Activated naive CD8-positive, alpha-beta T cell treated with anti-CD3 and anti-CD28 coated beads, Interleukin-2, amount 50 U/mL, for 16 hours (primary cell): ENCODE measurements at places on chromosomes 7 and 10.

- no peak for DNase-seq
These were observed 84.5 kb upstream of the IL6 start for GRCh38 chr7:22642454-22642853.

- no peak for DNase-seq
These were observed 97.1 kb downstream of the VOPP1 start for GRCh38 chr7:55474944-55475854.

GRCh38 chr7:26091933-26092332 lies 60.1 kb upstream of the NFE2L3 start:
- no peak for DNase-seq

GRCh38 chr10:89633484-89633883 lies 11.6 kb downstream of the PANK1 start:
- no peak for DNase-seq

- DNase-seq = no peak
These were observed 187.0 kb downstream of the PPP1R17 start for GRCh38 chr7:31873816-31874597.

DNA sequence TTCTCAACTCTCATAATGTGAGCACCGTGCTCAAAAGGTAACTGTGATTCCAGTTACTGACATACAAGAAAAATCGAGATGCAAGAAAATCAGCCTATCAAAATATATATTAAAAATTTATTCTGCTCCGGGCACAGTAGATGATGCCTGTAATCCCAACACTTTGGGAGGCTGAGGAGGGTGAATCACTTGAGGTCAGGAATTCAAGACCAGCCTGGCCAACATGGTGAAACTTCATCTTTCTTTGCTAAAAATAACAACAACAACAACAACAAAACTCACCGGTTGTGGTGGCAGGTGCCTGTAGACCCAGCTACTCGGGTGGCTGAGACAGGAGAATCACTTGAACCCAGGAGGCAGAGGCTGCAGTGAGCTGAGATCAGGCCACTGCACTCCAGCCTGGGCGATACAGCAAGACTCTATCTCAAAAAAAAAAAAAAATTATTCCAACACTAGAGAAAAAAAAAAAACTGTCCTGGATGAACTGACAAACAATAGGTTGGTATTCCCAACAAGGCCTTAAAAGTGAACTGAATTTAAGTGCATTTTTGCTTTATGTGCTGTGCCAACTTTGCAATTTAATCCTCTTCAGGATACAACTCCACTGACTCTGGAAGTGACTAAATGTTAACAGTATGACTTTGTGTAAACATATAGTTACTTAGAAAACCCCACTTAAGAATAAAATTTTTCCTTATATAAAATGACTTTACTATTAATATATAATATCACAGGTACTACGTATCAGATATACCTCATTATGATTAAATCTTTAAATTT lies 51.1 kb downstream of the JMJD1C start:
- DNase-seq = no peak

DNA sequence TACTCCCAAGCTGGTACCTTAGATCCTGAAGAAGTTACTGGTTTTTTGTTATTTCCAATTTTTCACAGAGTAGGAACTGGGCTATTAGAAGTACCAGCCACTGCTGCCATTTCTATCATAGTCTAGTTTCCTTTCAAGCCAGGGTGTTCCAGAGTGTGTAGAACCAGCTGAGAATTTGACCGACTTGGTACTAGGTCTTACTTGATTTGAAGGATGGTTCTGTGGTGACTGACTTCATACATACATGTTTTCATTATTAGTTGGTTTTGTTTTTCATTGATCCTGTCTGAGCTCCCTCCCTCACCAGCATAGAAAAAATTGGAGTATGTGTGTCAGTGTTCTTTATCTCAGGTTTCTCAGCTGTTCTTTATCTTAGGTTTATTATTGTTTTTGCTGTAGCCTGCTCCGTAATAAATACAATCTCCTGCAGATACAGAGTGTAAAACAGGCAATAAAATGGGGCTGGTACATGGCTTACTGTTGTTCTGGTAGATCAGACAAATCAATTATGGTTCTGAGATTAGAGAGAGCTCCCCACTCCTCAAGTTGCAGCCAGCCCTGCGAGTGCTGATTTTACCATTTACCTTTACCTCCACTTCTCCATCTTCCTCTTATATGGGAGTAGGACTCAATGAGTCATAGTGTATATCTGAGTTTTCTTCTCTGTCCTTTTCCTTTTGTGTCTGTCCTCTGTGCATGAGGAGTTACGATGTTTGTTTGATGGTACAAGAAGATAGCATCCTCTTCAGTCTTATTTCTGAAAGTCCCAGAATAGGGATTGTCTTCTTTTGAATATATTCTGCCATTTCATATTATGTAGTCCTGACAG lies 122.6 kb downstream of the LRRC4 start:
- DNase-seq = no peak
